ENCODE measurements at places on chromosomes 5 and 9.

DNA sequence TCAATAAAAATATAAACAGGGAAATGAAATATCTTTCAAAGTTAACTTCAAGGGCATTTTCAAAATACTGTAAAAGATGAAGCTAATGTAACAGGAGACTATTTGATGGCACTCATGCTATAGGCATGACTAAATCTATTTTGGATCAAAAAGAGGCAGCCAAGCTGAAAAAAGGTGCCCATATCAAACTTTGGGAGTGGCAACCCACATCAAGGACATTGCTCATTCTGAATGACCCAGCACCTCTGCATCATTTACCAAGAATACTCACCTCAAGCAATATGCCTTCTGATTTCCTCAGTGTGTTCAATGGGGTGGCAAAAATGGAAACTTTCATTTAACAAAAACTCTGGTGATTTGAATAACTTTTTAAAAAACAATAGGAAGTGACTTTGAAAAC is 853.3 kb downstream of the TLE1 start:
- DNase-seq = no peak

GRCh38 chr5:179187229-179187678 is 127.1 kb downstream of the ZNF354C start:
- no peak for DNase-seq

DNA sequence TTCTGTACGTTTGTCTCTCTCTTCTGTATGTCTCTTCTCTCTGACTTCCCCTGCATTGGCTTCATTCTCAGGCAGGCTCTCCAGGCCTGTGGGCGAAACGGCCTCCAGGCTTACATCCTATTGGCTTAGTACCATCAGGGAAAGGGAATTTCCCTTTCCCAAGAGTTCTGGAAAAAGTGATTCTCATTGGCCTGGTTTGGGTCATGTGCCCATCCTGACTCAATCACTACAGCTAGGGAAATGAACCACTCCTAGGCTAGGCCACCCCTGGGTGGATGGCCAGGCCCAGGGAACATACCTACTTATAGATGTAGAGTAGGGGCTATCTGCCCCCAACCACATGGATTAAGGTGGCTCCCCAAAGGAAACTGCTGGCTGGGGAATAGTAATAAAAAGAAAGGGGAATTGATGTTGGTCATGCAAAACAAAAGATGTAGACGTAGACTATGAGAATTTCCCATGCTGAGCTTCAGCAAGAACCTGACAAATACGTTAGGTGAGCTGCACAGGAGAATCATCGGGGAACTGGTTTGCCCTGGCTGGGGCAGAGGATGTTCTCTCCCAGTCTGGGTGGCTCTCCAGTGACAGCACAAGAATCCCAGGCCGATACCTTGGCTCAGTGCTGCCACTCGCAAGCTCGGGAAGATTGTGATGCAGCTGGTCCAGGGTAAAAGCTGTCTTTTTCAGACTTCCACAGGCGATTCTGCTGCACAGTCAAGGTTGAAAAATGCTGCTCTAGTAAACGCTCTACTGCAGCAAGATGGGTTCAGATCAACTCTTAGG is 3.7 kb upstream of the EGR1 start:
- DNase-seq = no peak

DNA sequence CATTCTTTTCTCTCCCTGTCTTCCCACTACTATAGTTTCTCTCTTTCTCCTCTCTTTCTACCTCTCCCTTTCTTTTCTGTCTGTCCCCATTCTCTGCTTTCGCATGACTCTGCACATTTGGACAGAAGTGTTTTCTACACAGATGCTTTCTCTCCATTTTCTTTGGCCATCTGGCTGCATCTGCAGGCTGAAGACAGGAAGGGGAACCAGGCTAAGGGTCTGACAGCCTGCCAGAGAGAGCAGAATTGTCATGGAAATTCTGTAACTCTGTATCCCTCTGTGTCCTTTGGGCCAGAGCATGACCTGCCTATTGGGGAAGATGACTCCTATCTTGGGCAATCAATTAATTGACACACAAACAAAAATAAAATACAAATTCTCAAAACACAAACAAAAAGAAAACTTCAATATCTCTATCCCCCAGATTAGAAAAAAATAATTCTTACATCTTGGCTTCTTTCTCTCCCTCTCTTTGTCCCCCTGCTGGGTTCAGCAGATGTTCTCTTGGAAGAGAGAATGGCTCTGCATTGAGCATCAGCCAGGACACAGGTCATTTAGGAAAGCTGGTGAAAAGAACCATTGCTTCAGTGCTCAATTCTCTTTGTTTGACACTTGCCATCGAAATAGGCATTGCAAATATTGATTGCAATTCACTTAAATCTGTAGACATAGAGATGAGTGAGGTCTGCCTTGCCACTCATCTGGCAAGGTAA is 415.9 kb upstream of the KLF4 start:
- DNase-seq = no peak

DNA sequence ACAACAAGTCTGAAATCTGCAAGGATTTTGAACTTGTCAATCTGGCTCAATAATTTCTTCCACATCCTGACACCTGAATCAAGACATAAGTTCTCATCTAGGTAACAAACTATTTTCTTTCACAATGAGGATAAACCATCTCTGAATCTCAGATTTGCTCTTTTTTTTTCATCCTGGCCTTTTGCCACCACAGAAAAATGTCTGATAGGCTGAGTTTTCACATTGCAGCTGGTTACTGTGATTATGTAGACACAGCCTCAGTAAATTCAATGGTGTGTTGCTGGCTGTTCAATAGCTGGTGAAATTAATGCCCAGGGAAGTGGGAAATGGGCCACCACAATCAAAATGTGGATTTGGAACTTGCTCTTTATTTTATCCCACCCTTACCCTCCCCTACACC is 2.8 kb upstream of the ADRA1B start:
- no peak for DNase-seq

DNA sequence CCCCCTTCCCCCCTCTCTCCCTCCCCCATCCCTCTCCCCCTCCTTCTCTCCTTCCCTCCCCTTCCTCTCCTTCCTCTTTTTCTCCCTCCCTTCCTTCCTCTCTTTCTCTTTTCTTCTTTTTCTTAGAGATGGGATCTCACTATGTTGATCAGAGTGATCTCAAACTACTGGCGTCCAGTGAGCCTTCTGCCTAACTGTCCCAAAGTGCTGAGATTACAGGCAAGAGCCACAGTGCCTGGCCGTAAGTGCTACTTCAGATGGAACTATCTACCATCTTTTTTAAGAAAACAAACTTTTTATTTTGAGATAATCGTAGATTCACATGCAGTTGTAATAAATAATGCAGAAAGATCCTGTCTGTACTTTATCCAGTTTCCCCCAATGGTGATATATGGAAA is 6.3 kb downstream of the RCL1 start:
- DNase-seq = no peak

- no peak for DNase-seq
These were observed 6.1 kb upstream of the AFAP1L1 start for GRCh38 chr5:149265597-149265996.

DNA sequence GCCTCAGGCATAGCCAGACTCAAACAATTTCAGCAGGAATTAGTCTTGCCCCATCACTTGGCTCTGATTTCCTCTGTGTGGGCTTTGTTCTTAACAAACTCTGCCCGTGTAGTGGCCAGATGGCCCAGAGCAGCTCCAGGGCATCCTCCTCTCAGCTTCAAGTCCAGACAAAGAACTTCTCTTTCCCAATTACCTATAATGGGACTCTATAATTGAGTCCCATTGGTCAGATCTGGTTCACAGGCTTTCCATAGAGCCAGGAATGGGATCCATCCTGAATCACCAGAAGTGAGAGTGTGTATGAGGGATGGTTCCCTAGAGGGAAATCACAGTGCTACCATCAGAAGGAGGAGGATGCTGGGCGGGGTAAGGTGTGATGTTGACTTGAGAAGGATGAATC is 515.8 kb downstream of the KIF4B start:
- DNase-seq = no peak

- no peak for DNase-seq
These were observed 9.2 kb upstream of the SHOC1 start for GRCh38 chr9:111803924-111804323.

GRCh38 chr5:73816656-73817420 is 190.8 kb downstream of the ARHGEF28 start:
- DNase-seq = no peak

- no peak for DNase-seq
These were observed 67.6 kb downstream of the ARHGEF28 start for GRCh38 chr5:73693573-73694061.

GRCh38 chr9:13675638-13676000 is 396.1 kb upstream of the MPDZ start:
- no peak for DNase-seq

GRCh38 chr5:17177501-17178372 is 39.7 kb upstream of the BASP1 start:
- no peak for DNase-seq

- DNase-seq = no peak
These were observed 33.8 kb downstream of the MRPL36 start for GRCh38 chr5:1765880-1766235.

DNA sequence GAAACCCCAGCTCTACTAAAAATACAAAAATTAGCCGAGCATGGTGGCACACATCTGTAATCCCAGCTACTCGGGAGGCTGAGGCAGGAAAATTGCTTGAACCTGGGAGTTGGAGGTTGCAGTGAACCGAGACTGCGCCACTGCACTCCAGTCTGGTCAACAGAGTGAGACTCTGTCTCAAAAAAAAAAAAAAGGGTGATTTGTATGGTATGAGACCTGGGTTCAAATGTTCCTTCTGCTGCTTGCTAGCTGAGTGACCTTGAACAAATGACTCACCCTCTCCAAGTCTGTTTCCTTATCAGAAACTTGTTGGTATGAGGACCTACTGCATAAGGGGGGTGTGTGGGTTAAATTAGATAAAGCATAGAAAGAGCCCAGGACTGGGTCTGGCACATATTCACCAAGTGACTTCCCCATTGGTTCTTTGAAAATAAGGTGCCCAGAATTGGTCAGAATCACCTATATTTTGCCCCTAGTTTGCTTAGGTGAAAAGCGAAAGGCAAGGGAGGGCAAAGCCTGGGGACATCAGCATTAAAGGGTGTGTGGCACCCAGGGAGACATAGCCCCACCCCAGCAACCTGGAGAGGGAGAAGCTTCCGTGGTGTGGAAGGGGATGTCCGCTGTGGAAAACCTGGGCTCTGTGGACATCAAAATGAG is 9.9 kb downstream of the SLC25A25 start:
- DNase-seq = no peak

DNA sequence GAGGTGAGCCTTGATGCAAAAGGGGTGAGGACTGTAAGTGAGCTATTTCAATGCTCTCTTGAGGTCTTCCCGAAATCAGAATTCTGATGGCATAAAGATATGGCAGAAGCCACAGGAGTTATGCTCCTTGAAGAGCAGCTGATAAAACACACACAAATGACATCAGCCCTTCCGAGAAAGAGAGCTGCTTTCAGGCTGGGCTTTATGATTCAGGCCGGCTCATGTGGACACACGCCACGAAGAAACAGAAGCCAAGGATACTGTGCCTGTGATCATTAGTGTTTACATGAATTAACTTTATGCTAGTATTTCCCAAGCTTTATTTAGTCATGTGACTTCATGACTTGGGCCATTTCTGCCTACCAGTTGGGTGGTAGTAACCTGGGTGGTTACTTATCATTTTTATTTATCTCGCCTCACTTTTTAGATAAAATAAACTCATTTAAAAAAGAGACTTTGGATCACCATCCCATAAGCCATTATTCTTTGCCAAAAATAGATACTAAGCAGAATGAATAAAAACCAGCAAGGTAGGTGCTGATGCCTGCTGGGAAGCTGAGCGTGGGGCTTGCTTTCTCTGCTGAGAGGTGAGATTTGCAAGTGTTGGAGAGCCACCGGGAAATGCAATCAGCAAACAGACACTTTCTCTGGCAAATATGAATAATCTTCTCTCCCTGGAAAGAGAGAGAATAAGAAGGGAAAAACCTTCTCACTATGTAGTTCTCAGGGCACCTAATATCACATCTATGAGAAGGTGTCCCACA is 73.0 kb upstream of the SLC25A51 start:
- no peak for DNase-seq

GRCh38 chr9:80496901-80497556 is 925.3 kb downstream of the TLE4 start:
- no peak for DNase-seq

- DNase-seq = no peak
These were observed 182.3 kb upstream of the MAP1B start for GRCh38 chr5:71924980-71925379.

DNA sequence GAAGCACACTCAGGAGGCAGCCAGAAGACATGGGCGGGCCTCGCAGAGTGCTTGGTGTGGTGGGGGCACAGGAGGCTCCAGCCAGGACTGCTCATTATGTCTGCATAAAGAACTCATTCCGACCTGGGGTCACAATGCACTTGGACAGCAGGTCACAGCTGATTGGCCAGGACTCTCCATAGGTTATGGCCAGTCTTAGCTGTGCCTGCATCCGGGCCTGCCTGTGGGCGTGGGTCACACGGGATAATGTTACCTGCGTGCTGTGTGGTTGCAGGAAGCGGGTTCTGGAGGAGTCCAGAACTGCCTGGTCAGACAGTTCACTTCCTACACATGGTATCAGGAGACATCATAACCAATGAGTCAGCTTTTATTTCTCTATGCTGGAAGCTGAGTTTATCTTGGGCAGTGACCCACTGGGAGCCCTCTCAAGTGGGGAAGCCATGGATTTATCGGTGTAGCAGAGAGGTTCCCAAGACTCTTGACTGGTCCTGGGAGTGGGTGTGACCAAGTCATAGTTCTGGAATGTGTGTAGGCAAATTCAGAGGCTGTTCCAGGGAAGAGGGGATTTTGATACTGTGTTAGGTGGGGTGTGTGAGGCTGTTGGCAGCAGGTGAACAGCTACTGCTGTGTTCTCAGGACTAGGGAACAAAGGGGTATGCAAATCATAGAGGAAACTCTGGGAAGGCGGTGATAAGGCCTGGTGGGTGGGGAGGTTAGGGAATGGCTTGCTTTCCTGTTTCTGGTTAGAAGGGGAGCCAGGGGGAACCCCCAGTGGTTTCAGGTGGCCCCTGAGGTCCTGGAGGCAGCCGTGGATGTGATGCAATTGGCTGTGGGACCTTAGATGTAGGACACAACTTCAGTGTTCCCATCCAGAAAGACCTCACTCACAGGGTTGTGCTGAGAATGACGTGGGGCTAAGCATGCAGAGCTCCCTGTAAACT is 51.3 kb downstream of the ARHGEF37 start:
- DNase-seq = no peak

GRCh38 chr5:35230038-35230611 is at the start of gene PRLR:
Gene PRLR (minus strand): TSS chr5:35230487. CDS start chr5:35089620, 140,867 bp downstream.
- no peak for DNase-seq

GRCh38 chr5:4700069-4700468 is 440.1 kb upstream of the ADAMTS16 start:
- no peak for DNase-seq

DNA sequence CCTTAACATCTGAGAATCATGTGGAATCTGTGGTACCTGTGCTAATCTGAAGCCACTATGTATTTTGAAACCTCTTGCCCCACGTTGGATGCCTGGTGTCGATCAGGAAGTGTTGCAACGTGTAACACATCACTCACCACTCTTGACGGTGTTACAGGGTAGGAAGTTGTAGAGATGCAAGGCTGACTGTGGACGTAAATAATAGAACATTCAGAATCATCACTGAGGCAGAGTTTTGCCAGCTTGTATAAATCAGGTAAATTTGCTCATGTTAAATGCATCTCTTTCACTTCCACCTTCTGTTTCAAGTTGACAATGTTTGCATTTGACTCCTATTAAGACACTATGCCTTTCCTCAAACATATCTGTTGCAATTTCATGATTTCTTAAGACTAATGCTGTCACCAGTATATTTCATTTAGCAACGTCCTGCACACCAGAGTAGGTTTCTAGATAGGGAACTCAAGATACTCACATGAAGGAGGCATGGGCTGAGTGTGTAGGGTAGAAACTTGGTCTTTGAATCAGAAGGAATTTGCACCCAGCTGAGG is 38.1 kb downstream of the BASP1 start:
- DNase-seq = no peak

GRCh38 chr9:131107760-131108159 is 11.4 kb downstream of the AIF1L start:
- DNase-seq = no peak

All from central memory CD8-positive, alpha-beta T cell (primary cell).